ENCODE measurements at places on chromosomes 6 and 20.
A peak's percentile ranks its signal among the peaks of the same experiment; 100 is the strongest.

GRCh38 chr20:64166721-64167615, 2.7 kb downstream of the MYT1 start:
- DNase-seq = no peak

GRCh38 chr20:11544029-11544678, 373.5 kb upstream of the BTBD3 start:
- peak; percentile 77 for DNase-seq

DNA sequence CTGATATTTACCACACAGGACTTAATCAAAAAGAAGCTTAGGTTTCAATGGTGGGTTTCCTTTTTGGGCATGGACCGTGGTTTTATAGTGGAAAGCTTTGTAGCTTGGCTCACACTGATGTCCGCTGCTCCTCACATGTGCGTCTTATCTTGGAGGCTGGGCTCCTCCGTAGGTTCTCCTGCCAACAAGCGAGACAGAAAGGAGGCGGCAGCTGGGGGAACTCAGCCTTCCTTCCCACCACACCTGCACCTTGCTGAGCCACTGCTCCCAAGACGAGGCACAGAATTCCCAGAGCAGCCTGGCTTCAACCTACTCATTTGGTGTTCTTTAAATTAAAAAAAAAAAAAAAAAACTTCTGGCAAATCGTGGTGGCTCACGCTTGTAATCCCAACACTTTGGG, 235.5 kb upstream of the QKI start:
- DNase-seq = no peak

DNA sequence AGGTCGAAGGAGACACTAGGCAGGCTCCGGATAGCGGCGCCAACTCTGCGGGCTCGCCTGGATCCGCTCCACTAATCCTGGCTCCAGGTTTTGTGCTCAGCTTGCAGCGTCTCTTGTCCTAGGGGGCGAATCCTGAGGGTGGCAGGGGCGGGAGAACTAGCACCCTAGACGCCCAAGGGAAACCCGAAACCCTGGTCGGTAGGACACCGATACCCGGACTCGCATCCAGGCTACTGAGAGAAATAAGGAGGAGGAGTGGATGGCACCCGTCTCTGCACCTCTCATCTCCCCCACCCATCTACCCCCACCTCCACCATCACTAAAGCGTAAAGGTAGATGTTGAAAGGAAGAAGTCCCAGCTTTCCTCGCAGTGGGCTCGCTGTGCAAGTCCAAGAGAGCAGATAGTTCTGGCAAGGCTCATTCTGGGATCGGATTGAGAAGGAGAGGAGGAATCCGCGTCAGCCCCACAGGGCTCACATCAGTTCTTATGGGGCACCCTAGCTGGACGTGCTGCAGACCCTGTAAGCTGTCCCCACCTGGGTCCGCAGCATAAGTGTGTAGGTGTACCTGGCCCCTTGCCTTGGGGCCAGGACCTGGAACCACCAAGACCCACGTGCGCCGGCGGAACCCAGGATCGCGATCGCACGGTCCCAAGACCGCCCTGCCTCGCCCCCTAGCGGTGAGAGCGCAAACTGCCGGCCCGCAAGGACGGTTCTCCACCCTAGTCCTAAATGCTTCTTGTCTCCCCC, 6.9 kb downstream of the SLC32A1 start:
- peak; percentile 84 for DNase-seq

- no peak for DNase-seq
Observed at GRCh38 chr20:54416770-54417169, 58.6 kb upstream of the DOK5 start.

GRCh38 chr6:12286373-12287110, 3.6 kb upstream of the EDN1 start:
- peak; percentile 18 for DNase-seq

- DNase-seq = no peak
Observed at GRCh38 chr6:129614464-129614863, 95.5 kb downstream of the ARHGAP18 start.

DNA sequence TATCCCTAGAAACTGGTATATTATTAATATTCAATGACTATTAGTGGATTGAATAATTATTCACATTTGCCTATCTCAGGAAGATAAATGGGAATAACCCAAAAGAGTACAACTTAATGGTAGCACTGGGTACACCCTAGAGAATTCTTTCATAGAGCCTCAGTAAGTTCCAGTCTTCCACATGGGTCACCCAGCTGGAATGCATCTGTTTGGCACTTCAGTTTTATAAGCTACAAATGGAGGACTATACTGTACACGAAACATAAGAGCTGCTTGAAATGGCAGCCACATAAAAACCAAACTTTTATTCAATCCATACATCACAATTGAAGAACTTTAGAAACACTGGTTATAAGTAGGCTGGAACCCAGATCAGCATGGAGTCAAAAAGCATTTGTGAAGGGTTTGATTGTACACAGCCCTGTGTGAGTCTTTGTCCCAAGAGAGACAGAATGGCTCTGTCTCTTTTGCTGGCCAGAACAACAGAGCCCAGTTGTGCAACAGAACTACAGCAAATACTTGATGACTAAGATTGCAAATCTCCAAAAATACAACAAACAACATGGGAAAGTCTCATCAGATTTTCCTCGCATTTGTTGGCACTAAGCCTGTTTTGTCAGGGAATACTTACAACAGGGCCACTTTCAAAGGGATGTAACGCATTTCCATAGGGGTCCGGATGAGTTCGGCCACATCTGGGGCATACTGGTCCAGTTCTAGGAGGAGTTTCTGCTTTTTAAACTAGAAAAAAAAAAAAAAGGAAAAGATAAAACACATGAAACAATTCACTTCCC, 39.5 kb downstream of the PIGU start:
- DNase-seq = no peak

DNA sequence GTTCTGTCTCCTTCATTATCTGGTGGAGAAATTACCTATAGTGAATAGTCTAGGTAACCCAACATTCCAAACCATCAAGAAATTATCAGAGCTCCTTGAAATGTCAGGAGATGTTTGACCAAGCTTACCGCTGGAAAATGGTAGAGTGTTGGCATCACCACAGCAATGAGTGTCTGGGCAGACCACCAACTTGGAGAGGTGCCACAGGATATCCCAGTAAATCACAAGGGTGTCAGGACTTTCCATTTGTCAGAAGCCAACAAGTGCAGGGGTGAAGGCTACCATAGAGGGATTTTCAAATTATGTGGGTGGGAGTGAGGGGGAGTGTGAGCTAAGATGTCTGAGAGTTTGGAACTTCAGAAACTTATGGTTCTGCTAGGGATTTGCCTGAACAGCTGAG, 73.2 kb downstream of the VGLL2 start:
- no peak for DNase-seq

- no peak for DNase-seq
Observed at GRCh38 chr6:31299947-31300346, 28.1 kb upstream of the HLA-C start.

- no peak for DNase-seq
Observed at GRCh38 chr6:21340573-21340972, 253.0 kb upstream of the SOX4 start.
